Activated CD8-positive, alpha-beta memory T cell treated with anti-CD3 and anti-CD28 coated beads for 4 hours (primary cell): ENCODE measurements at places on chromosomes 3 and 15.

DNA sequence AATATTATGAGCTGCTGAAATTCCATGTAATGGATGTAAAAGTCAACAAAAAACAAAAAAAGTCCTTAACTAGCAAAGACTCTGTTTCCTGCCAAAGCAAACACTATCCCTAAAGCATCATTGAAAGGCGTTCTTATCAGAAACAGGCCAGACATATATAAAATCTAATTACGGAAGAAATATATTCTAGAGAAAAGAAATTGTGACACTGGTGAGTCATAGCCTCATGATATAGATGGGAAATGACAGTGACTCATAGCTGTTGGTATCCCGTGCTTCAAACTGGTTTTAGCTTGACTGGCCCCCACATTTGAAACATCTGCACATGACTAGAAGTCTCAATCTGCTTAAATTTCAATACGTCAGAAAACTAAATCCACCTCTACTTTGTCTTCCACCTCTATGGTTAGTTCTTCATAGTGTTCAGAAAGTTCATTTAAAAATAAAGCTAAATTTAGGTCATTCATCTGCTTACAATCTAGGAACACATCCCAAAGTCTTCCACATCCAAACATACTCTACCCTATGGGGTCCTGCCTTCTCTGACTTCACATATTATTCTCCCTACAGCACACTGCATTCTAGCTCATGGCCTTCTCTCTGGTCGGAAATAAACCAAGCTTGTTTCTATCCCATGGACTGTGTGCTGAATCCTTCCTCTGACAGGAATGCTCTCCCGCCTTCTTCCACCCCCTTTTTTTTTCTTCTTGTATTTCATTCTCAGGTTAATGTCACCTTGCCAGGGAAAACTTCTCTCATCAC lies 456.3 kb upstream of the ARRDC4 start:
- no peak for DNase-seq

- DNase-seq, result peak; percentile 53
Measured at GRCh38 chr3:46998121-46998851, 18.8 kb downstream of the NBEAL2 start.

GRCh38 chr15:42128476-42128875 lies 28.0 kb downstream of the PLA2G4F start:
- DNase-seq, result no peak

DNA sequence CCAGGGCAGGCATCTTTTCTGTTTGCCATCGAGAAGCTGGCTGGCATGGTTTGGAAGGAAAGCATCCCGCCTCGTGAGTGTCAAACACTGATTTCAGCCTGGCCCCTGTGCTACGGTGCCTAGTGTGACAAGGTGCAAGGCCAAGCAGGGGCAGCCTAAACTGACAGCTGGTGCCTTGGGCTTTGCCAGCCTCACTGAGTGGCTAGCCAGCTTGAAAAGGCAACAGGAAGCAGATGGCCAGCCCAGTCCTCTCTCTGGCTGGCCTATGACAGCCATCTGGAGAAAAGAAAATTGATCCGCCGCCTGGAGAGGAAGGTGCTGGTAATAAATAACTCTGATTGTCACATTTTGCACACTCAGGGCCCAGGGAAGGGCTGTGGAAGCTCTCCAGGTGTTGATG lies 52.2 kb downstream of the C3orf85 start:
- no peak for DNase-seq

DNA sequence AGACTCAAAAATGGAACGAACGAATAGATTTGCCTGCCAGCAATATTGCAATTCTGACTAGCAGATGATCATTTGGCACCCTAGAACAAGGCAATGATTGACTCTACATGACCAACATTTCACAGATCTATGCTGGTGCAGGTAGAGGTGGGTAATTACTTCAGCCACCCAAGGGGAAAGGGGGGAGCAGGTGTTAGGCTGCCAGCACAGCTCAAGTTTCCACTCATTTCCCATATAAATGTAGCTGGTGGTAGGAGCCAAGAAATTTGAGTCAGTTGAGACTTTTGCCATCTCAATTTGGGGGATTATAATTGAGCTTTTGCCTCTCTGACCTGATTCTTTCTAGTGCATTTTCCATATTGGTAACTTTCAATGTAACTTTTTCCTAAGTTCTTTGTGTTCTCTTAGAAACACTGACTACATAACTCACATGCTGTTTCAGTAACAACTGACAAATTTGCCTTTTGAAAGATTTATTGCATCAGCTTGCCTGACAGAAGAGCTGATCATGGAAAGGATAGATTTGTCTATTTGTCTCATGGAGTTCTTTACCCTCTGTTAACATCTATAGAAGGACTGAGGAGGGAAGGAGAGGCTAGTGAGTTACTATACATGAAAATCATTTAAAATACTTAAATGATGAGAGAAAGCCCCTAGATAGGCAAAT lies 902.5 kb downstream of the ZPLD1 start:
- no peak for DNase-seq

- DNase-seq, result no peak
Measured at GRCh38 chr15:71116942-71117341, 1.7 kb downstream of the THSD4 start.
